ENCODE measurements at places on chromosomes 11 and 22.
A peak's percentile ranks its signal among the peaks of the same experiment; 100 is the strongest.

GRCh38 chr22:39296535-39296934 lies 22.9 kb downstream of the RPL3 start:
- no peak for DNase-seq

DNA sequence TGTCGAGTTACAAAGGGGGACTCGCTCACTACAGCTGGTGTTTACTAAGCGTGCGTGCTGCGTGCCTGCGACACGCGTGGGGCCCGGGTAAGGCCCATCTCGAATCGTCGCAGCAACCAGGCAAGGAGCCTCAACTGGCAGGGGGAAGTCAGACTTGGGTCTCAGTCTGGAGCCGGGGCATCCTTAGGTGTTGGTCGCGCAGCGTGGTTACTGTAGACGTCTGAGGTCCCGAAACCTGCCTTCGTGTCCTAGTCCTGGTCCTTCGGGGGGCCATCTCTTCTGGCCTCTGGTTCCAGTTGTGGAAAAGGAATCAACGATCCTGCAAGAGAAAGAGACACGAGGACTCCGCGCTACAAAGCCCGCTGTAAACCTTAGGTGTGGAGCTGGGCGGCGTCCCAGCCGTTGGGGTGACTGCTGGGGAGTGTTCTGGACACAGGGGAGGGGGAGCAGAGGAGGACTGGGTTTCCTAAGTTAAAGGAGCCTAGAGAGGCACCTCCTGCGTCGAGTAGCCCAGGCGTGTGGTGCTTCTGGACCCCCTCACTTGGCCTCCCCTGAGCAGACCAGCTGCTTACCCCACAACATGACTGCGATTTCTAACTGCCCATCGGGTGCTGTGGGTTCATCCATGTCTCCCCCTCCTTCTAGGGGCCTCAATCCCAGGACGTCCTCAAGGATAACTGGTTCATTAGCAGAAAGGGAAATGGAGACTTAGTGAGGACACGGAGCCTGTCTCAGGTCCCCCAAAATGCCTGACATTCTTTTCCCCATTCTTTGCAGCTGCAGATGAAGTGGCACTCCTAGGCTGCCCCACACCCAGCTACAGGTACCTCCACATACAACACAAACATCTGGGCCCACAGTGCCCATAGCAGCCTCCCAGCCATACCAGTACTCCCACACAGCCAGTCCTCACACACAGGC lies 4.9 kb upstream of the WNT11 start:
- DNase-seq = no peak

GRCh38 chr11:73623686-73624085 lies 22.7 kb upstream of the PLEKHB1 start:
- DNase-seq = peak; percentile 77

DNA sequence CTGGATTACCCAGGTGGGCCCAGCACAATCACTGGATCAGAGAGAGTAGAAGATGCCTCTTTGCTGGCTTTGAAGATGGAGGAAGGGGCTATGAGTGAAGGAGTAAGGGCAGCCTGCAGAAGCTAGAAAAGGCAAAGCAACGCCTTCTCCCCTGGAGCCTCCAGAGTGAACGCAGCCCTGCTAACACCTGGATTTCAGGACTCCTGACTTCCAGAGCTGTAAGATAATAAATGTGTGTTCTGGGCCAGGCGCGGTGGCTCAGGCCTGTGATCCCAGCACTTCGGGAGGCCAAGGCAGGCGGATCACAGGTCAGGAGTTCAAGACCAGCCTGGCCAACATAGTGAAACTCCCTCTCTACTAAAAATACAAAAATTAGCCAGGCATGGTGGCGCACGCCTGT lies 102.4 kb downstream of the MORC2 start:
- no peak for DNase-seq

DNA sequence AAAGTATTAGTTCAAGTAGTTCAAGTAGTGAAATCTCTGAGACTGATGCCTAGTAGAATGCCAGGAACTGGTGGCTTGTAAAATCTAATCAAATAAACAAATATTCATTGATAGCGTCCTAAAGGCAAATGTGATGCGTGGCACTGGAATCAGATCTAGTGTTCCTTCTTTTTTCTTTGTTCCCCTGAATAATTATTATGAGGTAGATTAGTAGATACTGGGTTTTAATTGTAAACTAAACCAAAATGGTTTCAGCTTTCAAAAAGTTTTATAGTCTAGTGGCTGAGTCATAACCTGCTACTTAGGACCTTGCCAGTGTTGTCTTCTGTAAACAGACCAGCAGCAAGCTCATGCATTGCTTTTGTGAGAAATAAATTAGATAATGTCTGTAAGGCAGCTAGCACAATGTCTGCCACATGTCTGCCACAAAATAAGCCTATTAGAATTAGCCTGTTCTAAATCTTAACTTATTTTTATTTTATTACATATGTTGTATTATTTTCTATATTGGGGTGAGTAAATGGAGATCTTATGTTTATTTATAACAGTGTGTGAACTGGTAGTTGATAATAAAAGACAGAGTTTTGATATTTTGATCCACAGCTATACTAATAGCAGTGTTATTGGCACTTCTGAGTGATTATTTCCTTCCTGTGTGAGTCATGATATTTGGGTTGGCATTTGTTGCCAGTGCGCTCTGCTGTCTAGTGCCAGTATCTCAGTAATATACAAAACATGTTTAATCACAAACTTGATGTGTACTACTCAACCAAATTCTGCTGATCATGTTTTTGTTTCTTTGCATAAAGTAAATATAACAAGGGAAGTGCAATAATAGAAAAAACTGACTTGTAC lies 135.7 kb downstream of the TMEM135 start:
- DNase-seq = no peak

GRCh38 chr11:68008381-68009337 lies 1.5 kb upstream of the ALDH3B1 start:
- DNase-seq = peak; percentile 20

DNA sequence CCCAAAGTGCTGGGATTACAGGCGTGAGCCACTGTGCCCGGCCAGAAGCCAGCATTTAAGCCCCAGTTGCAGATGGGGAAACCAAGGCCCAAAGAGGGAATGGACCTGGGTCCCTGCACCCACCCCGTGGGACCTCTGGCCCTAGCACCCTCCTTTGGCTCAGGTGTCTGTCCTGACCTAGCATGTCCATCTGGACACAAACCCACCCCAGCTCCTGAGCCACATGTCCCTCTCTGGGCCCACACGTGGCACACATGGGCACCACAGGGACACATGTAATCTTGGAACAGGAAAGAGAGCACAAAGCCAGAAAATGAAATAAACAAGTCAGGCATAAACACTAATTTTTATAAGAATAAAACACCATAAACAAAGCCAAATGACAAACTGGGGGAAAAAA lies 9.6 kb downstream of the GGT5 start:
- no peak for DNase-seq

GRCh38 chr22:43624144-43624998 lies 187.7 kb downstream of the EFCAB6 start:
- DNase-seq = no peak

DNA sequence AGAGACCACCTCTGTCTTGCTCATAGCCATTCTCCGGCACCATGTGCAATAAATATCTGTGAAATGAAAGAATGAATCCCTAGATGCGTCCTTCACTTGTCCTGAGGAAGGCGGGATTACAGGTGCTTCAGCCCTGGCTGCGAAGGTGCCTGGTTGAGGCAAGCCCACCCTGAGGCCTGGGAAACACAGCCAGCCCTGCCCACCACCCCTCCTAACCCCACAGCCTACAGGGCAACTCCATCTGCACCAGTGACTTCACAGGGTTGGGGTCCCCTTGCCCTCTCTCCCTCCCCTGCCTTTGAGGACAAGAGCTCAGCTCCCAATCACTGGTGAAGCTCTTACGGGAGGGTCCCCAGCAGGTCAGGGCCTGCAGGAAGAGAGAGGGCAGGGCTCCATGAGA lies 17.5 kb upstream of the SCGB1A1 start:
- no peak for DNase-seq

GRCh38 chr11:47177229-47177845 lies 658 bp upstream of the ARFGAP2 start:
- peak; percentile 87 for DNase-seq

- DNase-seq = no peak
Measured at GRCh38 chr22:46308283-46308988, 11.8 kb downstream of the GTSE1 start.

DNA sequence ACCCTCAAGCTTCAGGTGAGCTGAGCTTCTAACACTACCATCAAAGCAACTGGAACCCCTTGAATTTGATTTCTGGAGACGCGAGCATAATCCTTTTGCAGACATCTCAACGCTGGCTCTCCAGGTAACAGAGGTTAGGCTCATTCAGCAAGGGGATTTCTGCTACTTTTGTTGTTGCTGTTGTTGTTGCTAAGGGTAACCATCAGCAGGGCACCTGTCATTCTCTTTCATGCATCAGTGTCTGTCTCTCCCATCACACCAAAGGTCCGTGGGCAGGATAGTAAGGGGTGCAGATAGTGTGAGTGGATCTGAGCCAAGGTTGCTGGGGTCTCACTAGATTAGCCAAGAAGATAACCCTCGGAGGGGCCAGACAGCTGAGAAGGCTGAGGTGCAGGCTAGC lies 90.3 kb downstream of the TP53I11 start:
- no peak for DNase-seq

DNA sequence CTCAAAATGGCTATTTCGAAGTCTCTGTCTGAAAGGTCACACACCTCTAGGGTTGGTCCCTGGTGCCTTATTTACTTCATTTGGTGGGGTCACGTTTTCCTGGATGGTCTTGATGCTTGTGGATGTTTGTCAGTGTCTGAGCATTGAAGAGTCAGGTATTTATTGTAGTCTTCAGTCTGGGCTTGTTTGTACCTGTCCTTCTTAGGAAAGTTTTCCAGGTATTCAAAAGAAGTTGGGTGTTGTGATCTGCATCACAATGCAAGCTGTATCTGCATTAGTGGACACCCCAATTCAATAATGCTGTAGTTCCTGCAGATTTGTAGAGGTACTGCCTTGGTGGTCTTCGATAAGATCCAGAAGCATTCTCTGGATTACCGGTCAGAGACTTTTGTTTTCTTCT lies 63.5 kb upstream of the TP53AIP1 start:
- no peak for DNase-seq

- DNase-seq = no peak
Measured at GRCh38 chr11:9396310-9396709, 11.9 kb downstream of the IPO7 start.

- DNase-seq = peak; percentile 38
Measured at GRCh38 chr11:73729594-73730206, 31.2 kb downstream of the RAB6A start.

- peak; percentile 80 for DNase-seq
Measured at GRCh38 chr11:134033696-134034491, 35.0 kb upstream of the JAM3 start.

DNA sequence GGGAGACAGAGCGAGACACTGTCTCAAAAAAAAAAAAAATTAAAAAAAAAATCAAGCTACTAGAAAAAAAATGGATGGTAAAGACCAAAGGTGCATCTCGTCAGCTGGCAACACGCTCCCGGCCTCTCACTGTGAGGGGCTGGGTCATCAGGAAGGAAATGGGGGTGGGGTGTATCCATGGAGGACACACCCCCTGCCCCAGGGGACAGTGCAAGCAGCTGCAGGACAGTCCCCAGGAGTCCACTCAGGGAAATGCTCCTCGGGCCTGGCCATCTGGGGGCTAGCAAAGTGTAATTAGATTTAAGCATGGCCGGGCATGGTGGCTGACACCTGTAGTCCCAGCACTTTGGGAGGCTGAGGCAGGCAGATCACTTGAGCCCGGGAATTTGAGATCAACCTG lies 23.1 kb downstream of the TTLL1 start:
- no peak for DNase-seq

- DNase-seq = no peak
Measured at GRCh38 chr11:13258855-13259254, 18.7 kb upstream of the BMAL1 start.

- DNase-seq = no peak
Measured at GRCh38 chr11:45590743-45591142, 74.7 kb downstream of the CHST1 start.

GRCh38 chr11:10785146-10785474 lies 23.6 kb downstream of the EIF4G2 start:
- DNase-seq = no peak

- DNase-seq = no peak
Measured at GRCh38 chr11:46435679-46436078, 44.1 kb upstream of the CHRM4 start.

DNA sequence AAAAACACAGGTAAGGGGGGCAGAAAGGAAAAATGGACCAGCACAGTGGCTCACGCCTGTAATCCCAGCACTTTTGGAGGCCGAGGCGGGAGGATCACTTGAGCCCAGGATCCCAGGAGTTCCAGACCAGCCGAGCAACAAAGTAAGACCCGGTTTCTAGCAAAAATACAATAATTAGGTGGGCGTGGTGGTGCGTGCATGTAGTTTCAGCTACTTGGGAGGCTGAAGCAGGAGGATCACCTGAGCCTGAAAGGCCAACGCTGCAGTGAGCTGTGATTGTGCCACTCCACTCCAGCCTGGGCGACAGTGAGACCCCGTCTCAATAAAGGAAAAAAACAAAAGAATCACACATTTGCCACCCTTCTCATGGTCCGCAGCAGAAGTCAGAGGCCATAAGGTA lies 519.4 kb downstream of the BRD1 start:
- no peak for DNase-seq

DNA sequence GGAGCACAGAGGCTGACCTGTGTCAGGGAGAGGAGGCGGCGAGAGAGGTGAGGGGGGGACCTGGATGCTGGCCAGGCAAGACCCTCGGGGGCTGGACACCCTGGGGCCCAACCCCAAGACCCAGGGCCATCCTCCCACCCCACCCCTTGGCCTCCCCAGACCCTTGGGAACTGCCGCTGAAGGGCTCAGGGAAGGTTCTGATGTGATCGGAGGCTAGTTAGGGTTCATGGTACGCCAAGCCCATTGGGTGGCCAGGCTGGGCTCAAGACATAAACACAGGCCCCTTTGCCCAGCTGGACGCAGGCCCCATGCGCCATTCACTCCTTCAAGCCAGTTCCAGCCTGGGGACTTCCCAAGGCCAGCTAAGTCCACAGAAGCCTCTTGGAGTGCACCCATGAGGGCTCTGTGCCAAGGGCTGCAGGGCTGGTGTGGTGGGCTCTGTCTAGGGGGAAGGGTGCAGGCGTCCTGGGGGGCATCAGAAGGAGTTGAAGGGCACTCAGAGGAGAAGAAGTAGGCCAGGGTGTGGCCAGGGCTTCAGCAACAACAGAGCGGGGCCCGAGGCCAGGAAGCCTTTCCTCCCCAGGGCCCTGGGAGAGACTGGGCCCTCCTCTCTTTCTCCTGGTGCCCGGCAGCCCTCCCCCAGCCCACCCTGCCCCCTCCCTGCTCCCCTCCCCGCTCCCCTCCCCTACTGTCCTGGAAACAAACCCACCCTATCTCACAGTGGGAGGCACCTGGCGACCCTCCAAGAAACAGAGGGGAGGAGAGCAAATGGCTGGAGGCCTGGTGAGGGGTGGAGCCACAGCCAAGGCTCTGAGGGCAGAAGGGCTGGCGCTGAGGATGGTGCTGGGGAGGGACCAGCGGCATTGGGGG lies 12.9 kb downstream of the TSPAN32 start:
- no peak for DNase-seq

GRCh38 chr22:29998627-29999384 lies 81.5 kb upstream of the HORMAD2 start:
- DNase-seq = peak; percentile 51

DNA sequence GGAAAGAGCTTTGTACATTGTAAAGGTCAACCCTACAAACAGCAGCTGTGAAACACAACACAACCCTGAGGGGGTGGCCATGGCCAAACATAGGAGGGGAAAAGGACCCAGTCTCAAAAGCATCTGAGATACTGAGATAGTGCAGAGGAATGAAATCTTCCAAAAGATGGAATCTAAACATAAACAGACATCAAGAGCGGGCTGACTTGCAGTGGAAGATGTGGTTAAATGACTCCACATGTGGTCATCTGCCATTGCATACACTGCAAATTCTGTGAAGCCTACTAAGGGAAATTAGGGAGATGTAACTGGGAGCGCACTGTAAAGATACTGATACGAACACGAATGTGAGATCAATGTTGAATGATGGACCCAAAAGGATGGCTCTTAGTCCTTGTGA lies 22.0 kb downstream of the BDNF start:
- no peak for DNase-seq
